ENCODE measurements at places on chromosomes 3 and 15.
A peak's percentile ranks its signal among the peaks of the same experiment; 100 is the strongest.

DNA sequence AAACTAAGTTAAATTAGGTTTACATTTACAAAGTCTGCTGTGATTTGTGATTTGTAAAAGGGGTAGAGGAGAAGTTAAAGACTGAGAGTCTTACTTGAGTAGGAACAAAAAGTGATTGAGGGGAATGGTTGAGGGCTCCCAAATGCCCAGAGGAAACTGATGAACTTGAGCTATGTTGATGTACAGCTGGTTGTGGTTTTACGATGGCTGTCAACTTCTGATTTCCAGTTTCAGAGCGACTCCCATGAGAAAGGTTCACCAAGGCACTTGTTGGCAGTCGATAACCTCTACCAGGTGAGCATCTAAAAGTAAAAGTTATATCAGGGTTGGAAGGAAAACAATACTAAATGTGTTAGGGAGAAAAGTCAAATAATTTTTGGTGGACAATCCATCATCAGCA lies 91.0 kb downstream of the XRN1 start:
- DNase-seq: no peak

GRCh38 chr3:141049681-141050080 lies 1.5 kb upstream of the SPSB4 start:
- DNase-seq: no peak

DNA sequence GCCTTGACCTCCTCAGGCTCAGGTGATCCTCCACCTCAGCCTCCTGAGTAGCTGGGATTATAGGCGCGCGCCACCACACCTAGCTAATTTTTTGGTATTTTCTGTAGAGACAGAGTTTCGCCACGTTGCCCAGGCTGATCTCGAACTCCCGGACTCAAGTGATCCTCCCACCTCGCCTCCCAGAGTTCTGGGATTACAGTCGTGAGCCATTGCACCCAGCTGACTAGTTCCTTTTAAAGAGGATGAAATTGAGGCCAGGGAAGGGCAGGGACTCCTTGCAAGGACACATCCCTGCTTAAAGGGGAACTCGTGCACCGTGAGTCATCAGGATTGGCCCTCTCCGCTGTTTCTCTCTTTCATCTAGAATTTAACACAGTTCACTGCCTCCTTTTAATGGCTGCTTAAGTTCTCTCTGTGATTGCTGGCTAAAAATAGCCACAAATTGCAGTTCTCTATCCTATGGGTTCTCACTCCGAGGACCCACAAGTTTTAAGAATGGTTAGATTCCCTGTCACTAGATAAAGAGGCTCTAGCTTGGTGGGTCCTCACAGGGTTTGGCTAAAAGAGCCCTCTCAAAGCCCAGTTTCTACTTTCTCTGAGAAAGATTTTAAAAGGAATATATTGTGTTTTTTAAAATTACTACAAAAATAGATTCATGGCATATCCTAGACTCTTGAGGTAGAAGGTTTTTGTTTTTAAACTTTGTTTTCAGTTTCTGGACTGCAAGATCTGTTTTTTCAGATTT lies 1.4 kb downstream of the CRTAP start:
- peak; percentile 26 for DNase-seq

- no peak for DNase-seq
Measured at GRCh38 chr3:177589911-177590381, 392.7 kb upstream of the TBL1XR1 start.

- no peak for DNase-seq
Measured at GRCh38 chr3:64932666-64933342, 245.0 kb upstream of the ADAMTS9 start.

DNA sequence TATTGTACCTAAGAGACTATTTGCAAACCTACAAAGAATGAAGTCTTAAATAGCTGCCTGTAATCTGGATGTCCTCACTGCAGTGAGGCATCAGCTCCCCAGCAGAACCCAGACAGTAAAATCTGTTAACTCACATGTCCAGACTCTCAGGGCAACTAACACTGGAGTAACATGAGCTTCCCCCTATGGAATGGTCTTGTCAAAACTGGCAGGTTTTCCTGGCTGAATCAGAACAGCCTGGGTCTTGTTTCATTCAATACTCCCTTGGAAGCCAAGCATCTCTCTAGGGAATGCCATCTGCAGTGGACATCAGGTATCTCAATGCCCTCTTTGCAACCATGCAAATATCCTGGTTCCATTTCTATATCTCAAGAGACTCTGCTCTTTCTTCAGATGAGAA lies 24.4 kb downstream of the PTPN9 start:
- no peak for DNase-seq

DNA sequence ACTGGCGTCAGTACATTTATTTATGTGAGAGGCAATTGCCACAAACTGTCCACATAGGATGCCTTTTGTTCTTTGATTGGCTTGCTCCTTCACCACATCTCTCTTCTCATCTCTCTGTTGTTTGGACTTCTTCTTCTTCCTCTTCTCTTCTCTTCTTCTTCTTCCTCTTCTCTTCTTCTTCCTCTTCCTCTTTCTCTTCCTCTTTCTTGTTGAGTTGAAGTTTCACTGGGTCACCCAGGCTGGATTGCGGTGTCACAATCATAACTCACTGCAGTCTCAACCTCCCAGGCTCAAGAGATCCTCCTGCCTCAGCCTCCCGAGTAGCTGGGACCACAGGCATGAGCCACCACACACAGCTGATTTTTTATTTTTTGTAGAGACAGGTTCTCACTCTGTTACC lies 67.7 kb upstream of the GSK3B start:
- no peak for DNase-seq

- no peak for DNase-seq
Measured at GRCh38 chr3:100103558-100104441, 10.5 kb downstream of the FILIP1L start.

DNA sequence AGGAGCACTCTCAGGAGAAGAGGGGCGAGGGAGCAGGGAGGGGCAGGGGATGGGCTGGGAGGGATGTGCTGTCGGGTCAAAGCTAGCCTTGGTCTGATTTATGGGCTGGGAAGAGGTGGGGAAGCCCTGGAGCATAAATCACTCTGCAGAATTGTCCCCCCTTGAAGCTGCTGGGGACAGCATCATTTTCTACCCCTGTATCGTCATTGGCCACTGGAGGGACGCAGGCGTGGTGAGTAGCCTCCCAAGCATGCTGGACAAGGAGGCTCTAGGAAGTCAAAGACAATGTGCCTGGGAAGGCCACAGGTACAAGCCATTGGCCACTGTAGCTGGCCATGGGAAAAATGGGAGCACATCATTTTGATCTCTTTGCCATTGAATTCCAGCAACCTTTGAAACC lies 175.5 kb upstream of the CTDSPL start:
- no peak for DNase-seq

- no peak for DNase-seq
Measured at GRCh38 chr3:85170646-85171045, 211.9 kb downstream of the CADM2 start.

DNA sequence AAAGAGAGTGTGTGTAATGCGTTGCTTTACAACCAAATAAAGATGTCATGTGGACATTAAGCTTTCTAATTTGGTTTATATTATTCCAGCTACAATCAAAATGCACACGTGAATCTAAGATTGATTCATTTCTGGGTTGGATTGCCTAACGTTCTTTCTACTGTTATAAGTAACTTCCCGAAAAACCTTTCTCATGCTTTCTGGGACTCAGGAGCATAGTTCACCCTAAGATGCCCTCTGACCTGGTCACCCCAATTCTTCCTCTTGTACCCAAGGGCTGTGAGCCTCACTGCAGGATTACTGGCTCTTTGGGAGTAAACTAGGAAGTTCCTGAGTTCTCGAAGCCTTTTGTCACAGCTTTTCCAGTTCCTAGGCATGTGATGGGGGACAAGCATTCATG lies 12.7 kb upstream of the LMCD1 start:
- DNase-seq: no peak

DNA sequence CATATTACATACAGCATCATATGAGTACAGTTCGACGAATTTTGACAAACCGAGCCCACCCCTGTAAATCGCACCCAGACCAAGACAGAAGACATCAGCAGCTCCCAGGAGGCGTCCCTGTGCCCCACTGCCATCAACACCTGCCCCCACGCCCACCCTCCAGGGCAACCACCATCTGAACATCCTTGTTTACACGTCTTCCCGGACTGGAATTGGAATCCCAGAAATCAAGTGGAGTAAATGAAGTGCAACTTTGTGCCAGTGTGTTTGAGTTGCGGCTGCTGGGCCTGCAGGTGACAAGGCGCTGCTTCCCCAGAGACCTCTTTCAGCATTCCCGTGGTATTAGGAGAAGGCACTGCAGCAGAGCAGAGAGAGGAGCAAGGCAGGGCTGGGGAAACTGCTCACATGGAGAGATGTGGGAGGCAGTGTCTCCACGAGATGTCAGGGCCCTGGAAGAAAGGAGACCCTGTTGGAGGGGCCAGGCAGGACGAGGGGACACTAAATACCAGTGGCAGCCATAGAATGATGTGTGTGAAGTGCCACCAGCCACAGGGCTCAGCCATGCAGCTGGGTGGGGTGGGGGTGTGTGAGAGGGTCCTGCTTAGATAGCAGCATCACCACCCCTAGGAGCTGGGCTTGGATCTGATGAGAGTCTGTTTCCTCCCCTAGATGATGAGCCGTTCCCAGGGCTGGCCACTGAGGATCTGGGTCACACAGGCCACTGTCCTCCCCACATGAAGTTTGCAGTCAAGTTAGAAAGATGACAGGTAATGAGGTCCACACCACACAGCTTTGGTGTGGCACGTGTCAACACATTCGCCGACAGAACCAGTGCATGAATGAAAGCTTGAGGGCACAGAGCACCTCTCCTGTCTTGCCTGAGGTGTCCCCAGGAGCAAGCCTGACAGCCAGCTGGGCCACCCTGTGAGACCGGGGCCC lies 33.4 kb upstream of the PCSK6 start:
- DNase-seq: no peak

DNA sequence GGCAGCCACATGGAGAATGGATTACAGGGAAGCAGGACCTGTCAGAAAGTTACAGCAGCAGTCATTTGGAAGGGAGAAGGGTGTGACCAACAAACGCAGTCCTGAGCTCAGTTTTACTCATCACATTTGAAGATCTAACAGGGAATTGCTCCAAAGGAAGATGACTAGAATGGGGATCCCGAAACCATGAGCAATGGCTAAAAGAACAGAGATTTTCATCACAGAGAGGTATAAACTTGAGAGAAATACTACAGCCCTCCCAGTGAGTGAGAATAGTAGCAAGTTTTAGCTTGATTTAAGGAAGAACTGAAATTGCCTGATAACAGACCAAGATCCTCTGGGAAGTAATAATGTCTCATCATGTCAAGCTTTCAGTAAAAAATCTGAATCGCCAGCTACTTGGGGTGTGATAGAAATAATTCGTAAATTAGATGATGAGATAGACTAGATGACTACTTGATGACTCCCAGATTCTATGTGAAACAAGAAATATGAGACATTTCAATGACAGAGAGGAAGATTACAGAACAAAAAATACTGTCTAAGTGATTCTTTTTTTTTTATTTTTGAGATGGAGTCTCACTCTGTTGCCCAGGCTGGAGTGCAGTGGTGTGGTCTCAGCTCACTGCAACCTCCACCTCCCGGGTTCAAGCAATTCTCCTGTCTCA lies 16.9 kb downstream of the CD47 start:
- DNase-seq: no peak

DNA sequence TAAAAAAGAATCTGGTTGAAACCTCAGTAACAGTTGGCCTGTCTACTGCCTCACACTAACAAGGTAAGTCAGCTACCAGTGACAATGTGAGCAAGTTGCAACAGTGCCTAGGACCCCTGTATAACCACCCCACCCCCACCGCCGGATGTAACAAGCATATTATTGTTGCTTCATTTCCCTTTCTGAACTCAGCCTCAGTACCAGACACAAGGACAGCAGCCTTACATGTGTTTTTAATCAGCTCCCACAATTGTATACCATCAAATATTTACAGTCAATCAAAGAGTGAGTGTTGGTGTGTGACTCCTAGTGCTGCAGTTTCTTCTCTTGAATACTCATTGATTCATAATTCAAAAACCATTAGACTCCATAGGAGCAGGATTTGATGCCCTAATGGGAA lies 96.4 kb downstream of the PYDC2 start:
- no peak for DNase-seq

DNA sequence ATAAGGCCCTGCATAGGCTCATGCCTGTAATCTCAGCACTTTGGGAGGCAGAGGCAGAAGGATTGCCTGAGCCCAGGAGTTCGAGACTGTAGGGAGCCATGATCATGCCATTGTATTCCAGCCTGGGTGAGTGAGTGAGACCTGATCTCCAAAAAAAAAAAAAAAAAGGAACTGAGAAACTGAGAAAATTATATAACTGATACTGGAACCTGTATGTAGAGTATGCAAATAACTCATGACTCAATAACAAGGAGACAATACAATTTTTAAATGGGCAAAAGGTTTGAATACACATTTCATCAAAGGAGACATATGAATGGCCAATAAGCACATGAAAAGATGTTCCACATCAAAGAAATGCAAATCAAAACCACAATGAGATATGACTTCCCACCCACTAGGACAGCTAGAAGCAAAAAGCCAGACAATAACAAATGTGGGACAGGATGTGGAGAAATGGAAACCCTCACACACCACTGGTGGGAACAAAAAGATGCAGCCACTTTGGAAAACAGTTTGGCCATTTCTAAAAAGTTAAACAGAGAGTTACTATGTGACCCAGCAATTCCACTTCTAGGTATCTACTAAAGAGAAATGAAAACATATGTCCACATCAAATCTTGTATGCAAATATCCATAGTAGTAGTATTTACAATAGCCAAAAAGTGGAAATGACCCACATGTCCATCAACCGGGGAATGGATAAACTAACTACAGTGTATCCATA lies 70.7 kb downstream of the IQSEC1 start:
- peak; percentile 57 for DNase-seq

- DNase-seq: no peak
Measured at GRCh38 chr3:30913176-30913575, 18.7 kb upstream of the GADL1 start.

- DNase-seq: peak; percentile 49
Measured at GRCh38 chr3:69326855-69327300, 59.0 kb downstream of the FRMD4B start.

GRCh38 chr3:67389176-67389575 lies 265.2 kb downstream of the SUCLG2 start:
- no peak for DNase-seq

DNA sequence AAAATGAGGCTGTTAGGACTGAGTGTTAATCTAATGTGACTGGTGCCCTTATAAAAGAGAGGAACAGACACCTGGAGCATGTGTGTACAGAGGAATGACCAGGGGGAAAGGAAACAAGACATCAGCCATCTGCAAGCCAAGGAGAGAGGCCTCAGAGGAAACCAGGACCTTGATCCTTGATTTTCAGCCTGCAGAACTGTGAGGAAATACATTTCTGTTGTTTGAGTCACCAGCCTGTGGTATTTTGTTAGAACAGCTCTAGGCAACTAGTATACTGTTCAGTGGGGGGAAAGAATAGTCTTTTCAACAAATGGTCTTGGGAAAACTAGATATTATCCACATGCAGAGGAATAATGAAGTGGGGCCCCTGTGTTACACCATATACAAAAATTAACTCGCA lies 80.6 kb downstream of the CCR1 start:
- no peak for DNase-seq

DNA sequence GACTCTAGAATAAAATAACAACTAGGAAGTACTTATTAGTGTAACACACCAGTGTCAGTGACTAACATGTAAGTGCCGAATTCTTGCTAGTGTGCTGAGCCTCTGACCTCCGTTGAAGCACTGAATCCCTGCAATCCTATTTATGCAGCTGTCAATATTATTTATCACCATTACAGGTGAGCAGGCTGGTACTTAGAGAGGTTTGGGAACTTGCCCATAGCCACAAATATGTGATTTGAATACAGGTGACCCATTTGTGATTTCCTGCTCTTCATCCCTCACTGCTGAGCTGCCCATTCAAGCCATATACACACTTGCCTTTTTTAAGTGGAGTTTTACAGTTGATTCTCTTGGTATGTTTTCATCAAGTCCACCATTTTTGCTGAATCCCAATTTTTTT lies 12.2 kb downstream of the EIF4E3 start:
- no peak for DNase-seq

All from CD4-positive, alpha-beta T cell treated with Interleukin-12 subunit alpha and Interleukin-12 subunit beta, for 1 hour (primary cell).